ENCODE measurements at places on chromosomes 4 and X.

DNA sequence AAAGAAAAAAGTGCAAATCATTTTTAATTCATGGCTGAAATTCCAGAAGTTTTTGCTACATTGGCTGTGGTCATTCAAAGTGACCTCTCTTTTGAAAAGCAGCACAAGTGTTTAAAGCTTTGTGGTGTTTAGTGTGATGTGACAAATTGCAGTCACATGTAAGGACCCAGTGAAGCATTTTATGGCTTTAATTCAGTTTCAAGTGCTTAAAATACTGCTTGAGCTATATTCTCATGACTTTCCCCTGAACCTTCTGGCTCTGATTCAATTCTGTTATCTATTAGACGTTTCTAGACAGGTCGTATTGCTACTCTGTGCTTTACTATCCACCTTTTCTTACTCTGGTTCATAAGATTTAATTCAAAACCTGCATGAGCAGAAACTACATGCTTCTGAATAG is 105.8 kb downstream of the FAT4 start:
- DNase-seq = no peak

DNA sequence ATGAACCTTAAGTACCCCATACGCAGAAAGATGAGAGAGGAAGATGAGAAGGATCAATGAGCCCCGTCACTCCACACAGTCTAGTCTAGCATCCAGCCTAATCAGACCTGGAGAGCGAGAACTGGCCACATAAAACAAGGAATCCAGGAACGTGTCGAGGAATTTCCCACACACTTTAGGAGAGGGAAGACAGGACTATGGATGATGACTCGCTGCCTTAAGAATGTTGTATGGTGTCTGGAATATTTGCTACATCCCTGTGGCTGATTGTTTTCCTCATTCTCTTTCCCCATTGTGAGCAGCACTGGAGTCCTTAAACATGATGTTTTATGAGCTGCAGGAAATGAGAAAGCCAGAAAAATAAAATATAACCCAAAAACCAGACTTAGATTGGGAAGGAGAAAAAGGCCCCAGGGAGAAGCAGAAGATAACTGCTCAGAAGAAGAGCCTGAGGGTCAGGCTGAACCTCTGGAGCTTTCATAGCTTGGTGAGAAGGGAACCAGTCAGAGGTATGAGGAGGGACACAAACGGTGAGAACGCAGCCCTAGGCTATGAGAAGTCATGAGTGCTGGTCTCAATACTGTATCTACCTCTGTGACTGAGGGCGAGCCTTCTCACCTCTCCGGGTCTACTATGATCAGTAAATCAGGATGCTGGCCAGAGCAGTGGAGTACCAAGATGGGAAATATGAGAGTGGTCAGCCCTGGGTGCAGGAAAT is 139.5 kb upstream of the NOCT start:
- no peak for DNase-seq

DNA sequence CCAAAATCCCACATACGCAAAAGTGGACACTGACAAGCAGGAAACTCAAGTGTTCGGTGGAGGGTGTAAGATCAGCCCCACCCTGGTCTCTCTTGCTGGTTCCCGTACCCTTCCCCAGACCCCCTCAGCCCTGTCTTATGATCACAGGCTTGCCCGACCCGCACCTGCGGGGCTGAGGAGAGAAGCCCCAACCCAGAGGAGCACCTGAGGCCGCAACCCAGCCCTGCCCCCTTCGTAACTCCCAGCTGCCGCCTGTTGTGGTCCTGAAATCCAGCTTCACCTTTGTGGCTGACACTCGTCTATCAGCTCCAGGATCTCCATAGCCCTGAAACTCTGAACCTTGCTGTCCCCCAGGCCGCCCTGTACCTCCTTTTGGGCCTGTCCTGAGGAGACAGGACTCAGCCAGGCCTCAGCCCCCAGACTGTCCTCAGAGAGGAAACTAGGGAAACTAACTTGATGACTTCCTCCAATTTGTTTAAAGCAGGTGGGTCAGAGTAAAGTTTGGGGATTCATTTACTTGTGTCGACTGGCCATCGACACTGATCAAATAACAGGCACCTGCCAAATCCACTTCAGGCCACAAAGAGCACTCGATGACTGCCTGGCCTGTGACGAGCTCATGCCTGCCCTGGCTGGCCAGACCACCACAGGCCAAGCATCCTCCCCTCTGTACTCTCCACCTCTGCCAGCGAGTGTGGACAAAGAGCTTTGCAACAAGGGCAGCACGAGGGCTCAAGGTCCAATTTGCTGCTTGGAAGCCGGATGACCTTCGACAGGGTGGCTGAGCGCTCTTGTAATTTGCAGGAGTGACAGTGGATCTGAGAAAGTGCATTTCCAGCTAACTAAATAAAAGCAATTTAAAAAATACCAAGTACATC is 19.3 kb downstream of the DCTD start:
- DNase-seq = no peak

GRCh38 chr4:146342600-146343192 is 128.4 kb downstream of the REELD1 start:
- no peak for DNase-seq

- no peak for DNase-seq
These were observed 220.1 kb upstream of the RPL34 start for GRCh38 chr4:108400309-108400708.

DNA sequence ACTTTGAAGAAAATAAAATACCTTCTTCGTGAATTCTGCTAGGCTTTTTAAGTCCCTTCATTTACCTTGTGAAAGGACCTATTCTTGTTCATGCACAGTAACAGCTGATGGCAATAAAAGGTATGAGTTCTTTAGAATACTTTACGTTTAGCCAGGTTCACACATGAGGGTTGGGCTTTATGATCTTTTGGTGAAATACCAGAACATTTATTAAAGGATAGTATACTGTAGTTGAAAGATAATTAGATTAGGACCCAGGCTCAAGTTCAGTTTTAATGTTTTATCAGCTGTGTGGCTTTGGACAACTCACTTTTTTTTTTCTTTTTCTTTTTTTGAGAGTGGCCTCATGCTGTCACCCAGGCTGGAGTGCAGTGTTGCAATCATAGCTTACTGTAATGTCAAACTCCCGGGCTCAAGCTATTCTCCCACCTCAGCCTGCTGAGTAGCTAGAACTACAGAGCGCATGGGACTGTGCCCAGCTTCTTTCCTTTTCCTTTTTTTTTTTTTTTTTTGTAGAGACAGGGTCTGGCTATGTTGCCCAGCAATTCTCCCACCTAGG is 28.2 kb upstream of the NEIL3 start:
- no peak for DNase-seq

DNA sequence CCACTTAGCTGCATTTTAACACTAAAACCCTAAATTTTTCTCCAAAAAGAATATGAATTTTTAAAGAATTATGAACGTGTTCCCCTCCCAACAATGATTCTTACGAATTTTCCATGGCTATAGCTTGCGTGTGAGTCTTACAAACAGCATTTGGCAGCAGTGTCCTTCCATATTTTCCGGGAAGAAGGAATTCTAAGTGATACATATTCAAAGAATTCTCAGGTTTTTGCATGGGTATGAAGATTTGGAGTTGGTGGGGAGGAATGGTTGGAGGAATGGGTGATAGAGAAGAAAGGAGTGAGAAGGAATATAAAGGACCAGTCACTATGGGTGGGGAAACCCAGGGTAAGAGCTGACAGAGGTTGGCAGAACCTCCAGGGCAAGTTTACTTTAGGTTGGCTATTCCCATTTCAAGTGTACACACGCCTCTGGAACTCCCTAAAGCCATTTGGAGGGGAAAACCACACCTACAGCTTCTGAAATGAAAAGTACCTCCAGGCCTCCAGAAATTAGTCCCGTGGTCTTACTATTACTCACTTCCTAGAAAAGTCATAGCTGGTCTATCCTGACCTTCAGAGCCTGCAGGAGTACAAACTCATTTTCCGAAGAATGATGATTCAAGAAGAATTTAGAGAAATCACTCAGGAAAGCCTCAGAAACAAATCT is 420.8 kb upstream of the DIPK2B start:
- no peak for DNase-seq

GRCh38 chrX:96756491-96756890 is 71.8 kb downstream of the DIAPH2 start:
- no peak for DNase-seq

- DNase-seq = no peak
These were observed 278.5 kb upstream of the EMCN start for GRCh38 chr4:100796332-100796731.

DNA sequence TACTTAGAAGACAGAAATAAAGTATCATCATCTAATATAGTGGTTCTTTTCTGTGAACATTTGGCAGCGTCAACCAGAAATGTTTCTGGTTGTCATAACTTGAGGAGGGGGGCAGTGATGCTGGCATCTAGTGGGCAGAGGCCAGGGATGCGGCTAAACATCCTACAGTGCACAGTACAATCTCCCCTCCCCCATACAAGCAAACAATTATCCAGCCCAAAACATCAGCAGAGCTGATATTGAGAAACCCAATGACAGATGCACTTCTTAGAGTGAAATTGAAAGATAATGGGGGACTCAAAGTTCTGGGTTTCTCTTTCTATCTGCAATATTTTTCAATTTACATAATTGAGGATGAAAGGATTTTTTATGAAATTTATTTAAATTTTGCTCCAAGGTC is 1.9 kb upstream of the EIF1AX start:
- no peak for DNase-seq

DNA sequence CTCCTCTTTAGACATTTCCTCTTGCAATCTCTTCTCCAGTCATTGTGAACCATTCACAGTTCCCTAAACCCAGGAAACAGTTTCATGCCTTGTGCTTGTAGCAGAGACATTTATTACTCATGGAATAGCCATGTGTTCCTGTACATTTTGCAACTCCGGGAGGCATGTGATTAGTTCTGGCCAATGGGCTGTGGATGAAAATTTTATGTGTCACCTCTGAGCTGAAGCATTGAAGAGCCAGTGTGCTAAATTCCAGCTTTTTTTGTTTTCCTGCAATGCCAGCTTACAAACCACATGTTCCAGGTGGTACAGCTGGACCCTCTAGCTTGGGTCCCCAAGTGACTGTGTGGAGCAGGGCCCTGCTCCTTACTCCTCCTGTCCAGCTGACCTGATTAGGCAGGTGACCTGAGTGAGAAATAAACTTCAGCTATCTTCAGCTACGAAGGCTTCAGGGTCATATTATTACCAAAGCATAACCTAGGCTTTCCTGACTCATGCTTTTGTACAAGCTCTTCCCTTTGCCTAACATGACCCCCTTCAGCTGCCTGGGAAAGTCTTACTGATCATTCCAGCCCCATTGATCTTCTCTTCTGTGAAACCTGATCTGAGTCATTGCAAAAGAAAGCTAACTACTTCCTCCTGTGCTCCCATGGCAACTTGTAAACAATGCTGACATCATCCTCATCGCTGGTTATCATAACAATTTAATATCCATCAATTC is 200.4 kb downstream of the PTTG2 start:
- peak; percentile 61 for DNase-seq

GRCh38 chr4:169226565-169226964 is 44.2 kb downstream of the SH3RF1 start:
- no peak for DNase-seq

- no peak for DNase-seq
These were observed 47.0 kb upstream of the SLC34A2 start for GRCh38 chr4:25608644-25609043.

DNA sequence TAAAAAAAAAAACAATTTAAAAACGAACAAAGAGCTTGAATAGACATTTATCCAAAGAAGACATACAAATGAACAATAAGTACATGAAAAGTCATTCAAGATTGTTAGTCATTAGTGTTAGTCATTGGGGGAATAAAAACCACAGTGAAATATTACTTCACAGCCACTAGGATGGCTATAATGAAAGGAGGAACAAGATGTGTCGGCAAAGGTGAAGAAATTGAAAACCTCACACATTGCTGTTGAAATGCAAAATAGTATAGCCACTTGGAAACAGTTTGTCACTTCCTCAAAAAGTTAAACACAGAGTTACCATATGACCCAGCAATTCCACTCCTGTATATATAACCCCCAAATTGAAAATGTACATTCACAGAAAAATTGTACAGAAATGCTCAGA is 45.2 kb upstream of the SLC39A8 start:
- DNase-seq = no peak

GRCh38 chrX:153761863-153762262 is 2.2 kb upstream of the PLXNB3 start:
- no peak for DNase-seq

DNA sequence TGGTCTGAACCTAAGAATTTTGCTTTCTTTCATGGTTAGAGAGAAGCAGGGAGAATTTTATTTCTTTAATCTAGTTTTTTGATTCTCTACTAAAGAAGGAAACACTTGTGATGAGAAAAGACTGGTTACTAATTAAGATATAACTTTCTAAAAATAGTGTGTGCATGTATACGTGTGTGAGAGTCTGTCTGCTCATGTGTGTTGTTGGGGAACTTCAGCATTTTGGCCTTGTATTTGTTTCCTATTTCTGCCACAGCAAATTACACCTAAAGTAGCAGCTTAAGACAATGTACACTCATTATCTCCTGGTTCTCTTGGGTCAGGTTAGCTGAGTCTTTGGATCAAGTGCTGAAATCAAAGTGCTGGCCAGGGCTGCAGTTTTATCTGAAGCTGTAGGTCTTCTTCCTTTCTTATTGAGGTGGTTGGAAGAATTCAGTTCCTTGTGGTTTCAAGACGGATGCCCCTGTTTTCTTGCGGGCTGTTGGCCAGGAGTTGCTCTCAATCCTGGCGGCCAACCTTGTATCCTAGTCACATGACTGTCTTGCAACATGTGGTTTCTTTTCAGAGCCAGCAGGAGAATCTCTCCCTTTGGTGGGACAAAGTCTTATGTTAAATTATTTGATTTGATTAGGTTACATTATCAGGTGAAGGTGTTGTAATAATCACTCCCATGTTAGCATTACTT is 188.4 kb upstream of the CLNK start:
- no peak for DNase-seq

DNA sequence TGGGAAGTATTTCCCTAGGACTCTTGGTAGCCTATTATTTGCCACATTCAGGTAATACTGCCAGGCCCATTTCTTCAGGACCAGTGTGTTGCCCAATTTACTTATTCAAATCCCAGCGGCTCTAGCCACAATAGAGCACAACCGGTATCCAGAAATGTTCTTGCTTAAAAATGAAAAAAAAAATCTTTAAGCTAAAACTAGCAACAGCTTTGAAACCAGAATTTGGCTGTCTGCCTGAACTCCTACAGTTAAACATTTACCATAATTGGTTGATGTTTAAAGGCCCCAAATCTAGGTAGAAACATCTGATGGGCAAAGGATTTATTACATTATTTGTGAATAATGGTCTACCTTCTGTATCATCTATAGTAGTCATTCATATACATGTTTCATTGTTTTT is 930 bp upstream of the SLITRK4 start:
- no peak for DNase-seq

DNA sequence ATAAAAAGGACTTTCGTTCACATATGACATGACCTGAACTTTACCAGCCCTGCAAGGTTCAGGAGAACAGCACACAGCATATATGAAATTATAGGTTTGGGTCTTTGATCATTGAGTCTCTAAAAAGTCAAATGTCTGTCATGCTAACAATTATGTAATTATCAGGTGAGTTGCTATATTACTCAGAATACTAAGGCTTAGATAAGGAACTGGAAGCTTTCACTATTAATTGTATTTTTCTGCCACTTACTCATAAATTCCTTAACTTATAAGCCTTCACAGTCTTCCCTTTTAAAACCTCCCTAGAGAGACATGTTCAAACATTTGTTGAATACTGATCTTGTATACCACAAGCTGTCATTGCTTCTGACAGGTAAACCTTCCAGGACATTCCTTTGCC is 292.8 kb upstream of the MAGEB2 start:
- no peak for DNase-seq

All from T-helper 22 cell (primary cell).